ENCODE measurements at places on chromosomes 2 and 18. TPM values are rescaled to one million over a fixed set of nuclear protein-coding genes. Genes with fewer than 3 reads are reported as not detected.

TUBB8B gene
- not detected for total RNA-seq

CELF4 gene
- total RNA-seq: not detected

ERICH2 gene
- total RNA-seq: not detected

EVX2 gene
- not detected for total RNA-seq

RMDN2 gene
- 3.8 TPM for total RNA-seq

MC5R gene
- not detected for total RNA-seq

MAP3K19 gene
- total RNA-seq: not detected

ATP6V1C2 gene
- not detected for total RNA-seq

EDAR gene
- total RNA-seq: not detected

All from smooth muscle cell of the coronary artery (primary cell).